ENCODE measurements at places on chromosomes 12 and 14. TPM values are rescaled to one million over a fixed set of nuclear protein-coding genes. Genes with fewer than 3 reads are reported as not detected.

GRCh38 chr12:127398016-127398710 is 868.8 kb upstream of the TMEM132C start:
- no peaks in the 10 kb centered on the region for H3K27me3 ChIP-seq
- no peak for DNase-seq
- no peak overlapping the region for H3K27ac ChIP-seq
- H3K36me3 ChIP-seq: no peaks in the 10 kb centered on the region
- no peak overlapping the region for H3K4me3 ChIP-seq

- H3K27me3 ChIP-seq: peaks cover 35% of the 10 kb centered on the region
- no peak overlapping the region for H3K4me3 ChIP-seq
- peaks cover 12% of the 10 kb centered on the region for H3K4me1 ChIP-seq
- no peaks in the 10 kb centered on the region for H3K36me3 ChIP-seq
- H3K27ac ChIP-seq: no peak overlapping the region
Observed at GRCh38 chr12:12671850-12672660, 23.9 kb downstream of the GPR19 start.

DNA sequence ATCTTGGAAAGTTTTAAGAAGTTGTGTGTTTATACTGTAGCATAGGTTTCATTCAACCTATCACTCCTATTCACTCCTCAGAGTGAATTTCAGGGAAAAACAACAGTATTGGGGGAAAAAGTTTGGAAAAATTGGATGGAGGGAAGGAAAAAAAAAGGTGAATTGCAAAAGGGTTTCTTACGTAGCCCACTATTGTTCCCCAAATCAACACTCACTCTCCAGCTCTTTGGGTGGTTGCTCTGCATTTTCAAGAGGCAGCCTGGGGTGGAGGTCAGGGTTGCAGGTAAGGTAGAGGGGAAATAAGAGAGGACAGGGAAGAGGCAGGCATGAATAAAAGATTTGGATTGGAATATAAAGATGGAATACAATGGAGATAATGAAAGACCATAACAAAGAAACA is 42.3 kb downstream of the BORCS5 start:
- no peak overlapping the region for H3K4me3 ChIP-seq
- peak; percentile 44 for DNase-seq
- H3K4me1 ChIP-seq: peaks cover 24% of the 10 kb centered on the region
- H3K27ac ChIP-seq: peak overlapping the region; percentile 46
- no peaks in the 10 kb centered on the region for H3K36me3 ChIP-seq

- H3K4me1 ChIP-seq: peaks cover 10% of the 10 kb centered on the region
- no peak overlapping the region for H3K27ac ChIP-seq
- H3K27me3 ChIP-seq: no peaks in the 10 kb centered on the region
Observed at GRCh38 chr12:18872770-18873169, 134.9 kb downstream of the CAPZA3 start.

DNA sequence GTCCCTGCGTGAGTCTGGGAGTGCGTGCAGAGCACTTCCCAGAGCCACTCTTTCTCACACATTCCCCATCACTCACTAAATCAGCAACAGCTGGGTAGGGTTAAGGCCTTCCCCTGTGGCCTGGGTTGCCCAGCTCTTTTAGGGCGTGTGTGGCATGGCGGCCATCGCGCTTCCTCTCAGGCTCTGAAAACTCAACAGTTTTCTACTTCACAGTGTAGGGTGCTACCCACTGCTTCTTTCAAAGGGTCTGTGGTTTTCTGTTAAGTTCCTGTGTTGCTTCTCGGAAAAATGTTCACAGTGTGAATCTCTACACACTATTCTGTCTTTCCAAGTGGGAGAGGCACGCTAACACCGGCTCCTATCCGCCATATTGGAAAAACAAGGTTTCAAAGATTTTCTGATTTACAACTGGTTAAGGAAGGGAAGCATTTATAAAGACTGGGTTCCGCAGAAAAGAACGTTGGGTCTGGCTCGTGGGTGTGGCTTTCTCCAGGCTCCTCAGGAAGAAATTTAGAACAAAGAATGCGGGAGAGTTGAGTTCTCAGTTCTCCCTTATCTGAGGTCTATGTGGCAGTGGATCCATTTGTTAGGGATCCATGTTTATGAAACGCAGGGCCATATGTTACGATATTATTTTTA is 34.9 kb upstream of the AEBP2 start:
- no peak overlapping the region for H3K27ac ChIP-seq
- no peaks in the 10 kb centered on the region for H3K27me3 ChIP-seq
- DNase-seq: no peak
- no peak overlapping the region for H3K4me3 ChIP-seq
- no peaks in the 10 kb centered on the region for H3K36me3 ChIP-seq
- peaks cover 4% of the 10 kb centered on the region for H3K4me1 ChIP-seq

DNA sequence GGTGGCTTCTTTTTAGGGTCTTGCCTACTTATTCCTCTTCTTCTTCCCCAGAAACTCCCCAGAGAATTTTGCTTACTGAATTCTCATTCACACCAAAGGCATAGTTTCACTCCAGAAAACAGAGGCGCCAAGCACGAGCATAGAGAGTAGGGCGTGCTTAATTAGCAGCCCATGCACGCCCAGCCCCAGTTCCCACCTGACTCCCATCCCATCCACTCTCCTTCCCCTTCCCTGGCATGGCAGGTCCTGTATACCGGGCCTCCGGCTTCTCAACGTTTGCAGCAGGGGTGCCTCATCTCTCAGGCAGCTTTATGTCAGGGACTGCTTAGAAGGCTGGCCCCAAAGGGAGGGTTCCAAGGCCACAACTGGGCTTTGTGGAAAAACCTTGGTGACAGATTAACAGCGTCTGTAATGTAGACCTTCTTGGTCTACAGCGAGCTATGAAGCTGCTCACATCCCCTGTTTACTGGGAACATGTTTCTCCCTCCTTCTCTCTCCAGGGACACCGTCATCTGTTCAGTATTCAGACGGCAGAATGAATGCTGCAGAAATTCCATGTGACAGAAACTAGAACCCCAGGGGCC is 62.7 kb downstream of the ACTN1 start:
- H3K4me3 ChIP-seq: no peak overlapping the region
- no peaks in the 10 kb centered on the region for H3K27me3 ChIP-seq
- peaks cover 14% of the 10 kb centered on the region for H3K36me3 ChIP-seq
- DNase-seq: no peak

GRCh38 chr12:694734-695503 is 31.7 kb upstream of the NINJ2 start:
- peaks cover 3% of the 10 kb centered on the region for H3K36me3 ChIP-seq
- no peak for DNase-seq
- no peak overlapping the region for H3K4me3 ChIP-seq
- H3K27ac ChIP-seq: no peak overlapping the region
- no peaks in the 10 kb centered on the region for H3K4me1 ChIP-seq

- no peak overlapping the region for H3K27ac ChIP-seq
- no peak overlapping the region for H3K4me3 ChIP-seq
- DNase-seq: no peak
- no peaks in the 10 kb centered on the region for H3K27me3 ChIP-seq
- H3K36me3 ChIP-seq: no peaks in the 10 kb centered on the region
- no peaks in the 10 kb centered on the region for H3K4me1 ChIP-seq
Observed at GRCh38 chr12:127957001-127957660, 309.8 kb upstream of the TMEM132C start.

- H3K27ac ChIP-seq: no peak overlapping the region
- H3K27me3 ChIP-seq: no peaks in the 10 kb centered on the region
- no peak overlapping the region for H3K4me3 ChIP-seq
- peaks cover 16% of the 10 kb centered on the region for H3K4me1 ChIP-seq
- H3K36me3 ChIP-seq: no peaks in the 10 kb centered on the region
Observed at GRCh38 chr14:24390701-24391468, 7.9 kb upstream of the NYNRIN start.

DNA sequence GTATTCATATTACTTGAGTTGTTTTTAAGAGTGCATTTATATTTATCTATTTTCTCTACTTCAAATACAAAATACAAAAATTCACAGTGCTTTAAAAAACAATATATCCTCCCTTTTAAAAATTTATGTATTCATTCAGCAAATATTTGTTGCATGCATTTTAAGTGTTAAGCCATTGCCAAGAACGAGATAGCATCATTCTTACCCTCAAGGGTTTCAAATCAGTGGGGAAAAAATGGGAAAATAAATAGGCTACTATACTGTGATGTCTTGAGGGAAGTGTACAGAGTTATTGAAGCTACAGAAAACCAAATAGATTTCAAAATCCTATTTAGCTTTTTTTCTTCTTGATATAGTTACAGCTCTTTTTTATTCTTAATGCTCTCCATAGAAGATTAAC is 23.2 kb downstream of the MRPS35 start:
- H3K27ac ChIP-seq: no peak overlapping the region
- no peaks in the 10 kb centered on the region for H3K27me3 ChIP-seq
- no peak for DNase-seq
- H3K4me3 ChIP-seq: no peak overlapping the region

DNA sequence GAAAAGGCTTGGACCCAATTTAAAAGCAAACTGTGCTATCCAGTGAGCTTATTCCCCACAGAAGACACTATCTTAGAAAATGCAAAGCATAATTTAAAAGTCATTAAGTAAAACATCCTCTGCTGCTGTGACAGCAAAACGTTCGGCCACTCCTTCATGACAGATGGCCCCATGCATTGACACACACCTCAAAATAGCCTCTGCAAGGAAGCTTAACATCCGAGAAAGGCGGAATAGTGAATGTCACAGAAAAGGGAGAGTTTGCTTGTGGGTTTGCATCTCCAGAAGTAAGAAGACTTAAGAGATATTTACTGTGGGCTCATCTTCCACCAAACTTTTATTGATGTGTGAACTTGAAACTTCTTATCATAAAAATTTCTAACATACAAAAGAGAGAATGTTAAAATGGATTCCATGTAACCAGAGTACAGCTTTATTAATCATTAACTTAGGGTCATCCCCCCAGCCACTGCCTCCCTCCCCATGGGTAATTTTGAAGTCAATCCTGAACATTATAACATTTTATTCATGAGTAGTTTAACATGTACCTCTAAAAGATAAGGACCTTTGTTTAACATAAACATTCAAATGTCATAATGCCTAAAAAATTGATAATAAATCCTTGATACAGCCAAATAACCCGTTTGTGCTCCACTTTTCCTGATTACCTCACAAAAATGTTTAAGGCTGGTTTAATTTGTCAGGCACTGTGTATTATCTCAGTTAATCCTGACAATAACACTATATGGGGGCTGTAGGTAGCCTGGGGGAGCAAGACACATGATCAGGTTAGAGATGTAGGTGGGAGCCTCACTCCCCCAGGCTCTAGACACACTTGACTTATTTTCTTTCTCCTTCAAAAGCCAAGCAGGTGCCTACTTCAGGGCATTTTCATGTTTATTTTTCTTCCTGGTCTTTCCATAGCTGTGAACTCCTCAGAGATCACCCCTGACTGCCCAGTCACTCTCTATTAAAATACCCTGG is 119.7 kb upstream of the TMCC3 start:
- no peaks in the 10 kb centered on the region for H3K36me3 ChIP-seq
- no peak overlapping the region for H3K27ac ChIP-seq
- no peak for DNase-seq
- H3K27me3 ChIP-seq: no peaks in the 10 kb centered on the region
- H3K4me3 ChIP-seq: no peak overlapping the region

GRCh38 chr12:116610971-116611541 is 51.9 kb downstream of the MAP1LC3B2 start:
- H3K27me3 ChIP-seq: no peaks in the 10 kb centered on the region
- no peak for DNase-seq
- H3K27ac ChIP-seq: no peak overlapping the region
- no peak overlapping the region for H3K4me3 ChIP-seq

DNA sequence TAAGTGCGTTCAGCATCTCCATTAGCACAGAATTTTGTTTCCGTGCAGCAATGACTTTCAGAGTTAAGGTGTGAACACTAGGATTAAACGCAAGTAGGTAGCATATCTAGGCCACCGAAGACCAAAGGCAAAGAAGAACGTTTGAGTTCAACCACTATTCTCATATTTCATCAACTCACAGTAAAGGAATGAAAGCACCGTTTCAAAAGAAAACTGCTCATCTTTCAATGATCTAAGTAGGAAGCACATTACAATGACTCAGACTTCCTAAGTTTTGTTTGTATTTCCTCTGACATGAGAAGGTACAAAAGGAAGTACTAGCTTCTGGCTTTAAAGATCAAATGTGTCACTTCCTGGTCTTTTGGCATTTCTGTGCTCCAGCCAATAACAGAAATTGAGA is 57.6 kb downstream of the ACADS start:
- no peak for DNase-seq
- no peaks in the 10 kb centered on the region for H3K27me3 ChIP-seq
- no peaks in the 10 kb centered on the region for H3K4me1 ChIP-seq
- no peak overlapping the region for H3K4me3 ChIP-seq
- peaks cover 11% of the 10 kb centered on the region for H3K36me3 ChIP-seq
- H3K27ac ChIP-seq: no peak overlapping the region

DNA sequence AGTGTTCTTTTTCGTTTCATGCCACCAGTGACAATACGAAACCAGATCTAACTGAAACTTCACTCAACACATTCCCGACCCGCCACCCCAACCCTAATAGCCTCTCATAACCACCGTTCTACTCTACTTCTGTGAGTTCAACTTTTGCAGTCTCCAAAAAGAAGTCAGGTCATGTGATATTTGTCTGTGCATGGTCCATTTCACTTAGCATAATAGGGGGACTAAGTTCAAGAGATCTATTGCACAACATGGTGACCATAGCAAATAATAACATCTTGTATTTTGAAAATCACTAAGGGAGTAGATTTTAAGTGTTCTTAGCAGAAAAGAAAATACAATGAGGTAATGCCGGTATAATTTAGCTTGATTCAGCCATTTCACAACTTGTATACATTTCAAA is 376.4 kb downstream of the DIO2 start:
- no peak for DNase-seq
- no peaks in the 10 kb centered on the region for H3K36me3 ChIP-seq
- H3K27me3 ChIP-seq: no peaks in the 10 kb centered on the region
- H3K4me3 ChIP-seq: no peak overlapping the region
- no peak overlapping the region for H3K27ac ChIP-seq
- H3K4me1 ChIP-seq: no peaks in the 10 kb centered on the region

DNA sequence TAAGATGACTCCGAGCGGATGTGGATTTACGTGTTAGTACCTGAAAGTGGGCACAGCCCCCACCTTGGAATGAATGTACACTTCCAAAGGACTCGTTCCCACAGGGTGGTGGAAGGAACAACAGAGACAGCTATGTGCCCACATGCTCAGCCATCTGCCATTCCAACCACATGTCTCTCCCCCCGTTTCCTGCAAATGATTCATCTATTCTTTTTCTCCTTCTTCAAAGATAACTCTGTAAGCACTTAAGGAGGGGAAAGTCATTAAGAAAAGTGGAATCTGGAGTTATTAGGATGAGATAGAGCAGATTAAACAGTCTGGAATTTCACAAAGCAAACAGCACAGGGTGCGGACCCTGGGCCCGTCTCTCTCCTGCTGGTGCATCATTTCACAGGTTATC is 18.5 kb upstream of the DUSP6 start:
- H3K4me1 ChIP-seq: peaks cover 14% of the 10 kb centered on the region
- DNase-seq: no peak
- no peaks in the 10 kb centered on the region for H3K27me3 ChIP-seq
- no peak overlapping the region for H3K4me3 ChIP-seq

GRCh38 chr14:94770251-94770749 is 387 bp upstream of the GSC start:
- no peaks in the 10 kb centered on the region for H3K36me3 ChIP-seq
- no peak overlapping the region for H3K27ac ChIP-seq
- H3K27me3 ChIP-seq: peaks cover 100% of the 10 kb centered on the region

Gene TMEM119
- 0.35 TPM for total RNA-seq

Gene ENO2
- total RNA-seq: 50.8 TPM

Gene MORN3
- total RNA-seq: 0.47 TPM

Gene TMTC1
- 24.3 TPM for total RNA-seq

Gene CLECL1
- not detected for total RNA-seq

Gene SLC6A12
- 0.56 TPM for total RNA-seq

Gene JPH4
- 28.5 TPM for total RNA-seq

Gene SAMD15
- total RNA-seq: 0.76 TPM

Gene PLEKHD1
- 0.28 TPM for total RNA-seq

Gene KRT71
- not detected for total RNA-seq

Gene TMEM63C
- 6.4 TPM for total RNA-seq
